ENCODE measurements at places on chromosomes 1 and 21. TPM values are rescaled to one million over a fixed set of nuclear protein-coding genes. Genes with fewer than 3 reads are reported as not detected.

HFM1 gene
- total RNA-seq, result 2.5 TPM

DNA sequence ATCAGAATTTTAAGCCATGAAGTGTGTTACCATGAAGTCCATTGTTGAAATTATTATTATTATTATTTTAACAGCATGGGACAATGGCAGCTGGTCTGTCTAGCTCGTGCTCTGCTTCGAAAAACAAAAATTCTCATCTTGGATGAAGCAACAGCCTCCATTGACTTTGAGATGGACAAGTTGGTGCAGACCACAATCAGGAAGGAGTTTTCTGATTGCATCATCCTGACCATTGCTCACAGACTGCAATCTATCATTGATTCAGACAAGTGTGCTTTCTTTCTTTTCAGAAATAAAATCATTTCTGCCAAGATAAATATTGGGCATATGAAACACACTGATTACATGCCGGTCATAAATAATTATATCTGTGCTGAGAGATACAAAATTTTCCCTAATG is 21.0 kb downstream of the HSPA13 start:
- no peak for DNase-seq

DNA sequence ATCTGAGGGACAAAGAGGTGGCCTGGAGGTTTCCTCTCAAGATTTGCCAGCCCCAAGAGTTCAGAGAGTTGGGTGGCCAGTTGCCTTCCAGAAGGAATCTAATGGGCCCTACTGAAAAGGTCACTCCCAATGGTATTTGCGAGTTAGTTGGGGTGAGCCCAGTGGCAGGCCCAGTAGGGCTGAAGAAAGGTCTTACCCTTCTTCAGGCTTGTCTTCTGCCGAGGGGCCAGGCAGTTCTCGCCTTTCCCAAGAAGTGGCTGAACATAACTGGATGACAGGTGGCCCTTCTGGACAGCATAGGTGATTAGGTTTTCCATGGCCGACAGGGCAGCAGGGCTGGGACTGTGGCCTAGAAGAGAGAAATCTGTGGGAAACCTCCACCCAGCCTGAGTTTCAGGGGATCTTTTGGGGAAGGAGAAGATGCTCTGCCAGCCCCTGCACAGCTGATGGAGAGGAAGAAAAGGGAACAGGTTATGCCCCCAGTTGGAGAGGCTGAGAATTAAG is 7.2 kb downstream of the PGLYRP4 start:
- no peak for DNase-seq

SLC44A3 gene
- 2.7 TPM for total RNA-seq

DNA sequence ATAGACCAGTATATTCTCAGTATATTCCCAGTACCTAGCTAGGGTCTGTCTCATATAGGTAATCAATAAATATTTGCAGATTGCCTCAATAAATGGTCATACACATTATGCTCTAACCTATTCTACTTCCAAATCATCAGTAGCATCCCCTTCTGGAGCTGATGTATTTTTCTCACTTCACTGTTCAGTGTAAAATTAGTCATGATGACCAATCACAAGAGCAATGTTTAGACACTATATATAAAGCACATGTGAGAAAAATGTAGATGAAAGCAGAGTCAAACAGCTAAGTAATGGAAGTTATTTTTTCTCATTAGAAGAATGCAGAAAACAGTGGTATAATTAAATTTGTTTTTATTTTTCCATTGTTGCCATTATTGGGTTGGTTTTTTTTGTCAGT is 34.7 kb downstream of the EPRS1 start:
- no peak for DNase-seq

DNA sequence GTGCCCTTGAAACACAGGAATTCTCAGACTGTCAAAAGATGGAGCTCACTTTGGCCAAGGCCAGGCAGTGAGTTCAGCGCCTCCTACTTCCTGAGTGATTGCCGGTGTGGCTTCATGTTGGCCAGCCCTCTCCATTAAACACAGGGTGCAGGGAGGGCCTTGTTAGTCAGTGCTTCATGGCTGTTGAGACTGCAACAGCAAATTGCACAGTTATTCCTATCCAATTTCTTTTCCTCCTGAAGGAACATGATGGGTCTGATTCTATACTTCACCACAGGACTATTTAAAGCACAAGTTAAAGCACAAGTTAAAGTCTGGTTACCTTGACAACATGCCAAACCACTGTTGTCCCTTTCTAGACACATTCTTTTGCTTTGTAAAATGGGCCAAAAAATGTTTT is 156.6 kb downstream of the SIPA1L2 start:
- DNase-seq, result no peak

DNA sequence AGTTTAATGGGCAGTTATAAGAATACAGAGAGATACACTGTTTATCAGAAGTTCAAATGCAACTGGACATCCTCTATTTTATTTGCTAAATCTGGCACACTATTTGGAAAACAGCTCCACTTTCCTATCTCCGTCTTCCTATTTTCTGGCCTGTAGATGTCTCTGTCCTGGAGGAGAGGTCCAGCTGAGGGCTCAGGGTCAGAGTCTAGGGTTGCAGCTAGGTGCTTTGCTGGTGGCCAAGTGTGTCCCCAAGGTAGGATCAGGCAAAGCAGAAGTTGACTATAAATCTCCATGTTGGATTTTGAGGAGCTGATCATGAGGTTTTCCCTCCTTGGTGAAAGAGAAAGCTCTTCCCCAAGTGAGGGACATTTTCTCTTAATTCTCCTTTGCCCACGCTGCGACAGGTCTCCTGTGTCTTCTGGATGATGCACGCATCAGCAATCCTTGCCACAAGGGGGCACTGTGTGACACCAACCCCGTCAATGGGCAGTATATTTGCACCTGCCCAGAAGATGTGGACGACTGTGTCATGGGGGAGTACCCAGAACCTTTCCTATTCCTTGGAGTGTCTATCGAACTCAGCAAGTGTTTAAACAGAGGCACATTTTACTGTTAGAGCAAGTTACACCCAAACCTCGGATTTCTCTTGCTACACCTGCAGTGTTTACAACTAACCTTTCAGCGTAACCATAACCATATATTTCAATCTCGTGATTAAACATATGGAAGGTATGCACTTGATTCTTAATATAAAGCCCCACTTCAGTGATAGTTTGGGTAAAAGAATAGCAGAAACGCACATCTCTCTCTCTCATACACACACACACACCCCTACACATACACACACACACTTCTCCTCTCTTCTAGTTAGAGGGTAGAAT is 10.2 kb downstream of the ADAM30 start:
- DNase-seq, result peak; percentile 73

DNM3 gene
- 7.7 TPM for total RNA-seq

- no peak for DNase-seq
Measured at GRCh38 chr1:180641662-180642061, 9.8 kb downstream of the XPR1 start.
